ENCODE measurements at places on chromosomes 11 and 22.

GRCh38 chr22:47000888-47001287 lies 238.4 kb downstream of the TBC1D22A start:
- DNase-seq = peak; percentile 64

- no peak for DNase-seq
These were observed 628.5 kb upstream of the FAT3 start for GRCh38 chr11:91596111-91596510.

DNA sequence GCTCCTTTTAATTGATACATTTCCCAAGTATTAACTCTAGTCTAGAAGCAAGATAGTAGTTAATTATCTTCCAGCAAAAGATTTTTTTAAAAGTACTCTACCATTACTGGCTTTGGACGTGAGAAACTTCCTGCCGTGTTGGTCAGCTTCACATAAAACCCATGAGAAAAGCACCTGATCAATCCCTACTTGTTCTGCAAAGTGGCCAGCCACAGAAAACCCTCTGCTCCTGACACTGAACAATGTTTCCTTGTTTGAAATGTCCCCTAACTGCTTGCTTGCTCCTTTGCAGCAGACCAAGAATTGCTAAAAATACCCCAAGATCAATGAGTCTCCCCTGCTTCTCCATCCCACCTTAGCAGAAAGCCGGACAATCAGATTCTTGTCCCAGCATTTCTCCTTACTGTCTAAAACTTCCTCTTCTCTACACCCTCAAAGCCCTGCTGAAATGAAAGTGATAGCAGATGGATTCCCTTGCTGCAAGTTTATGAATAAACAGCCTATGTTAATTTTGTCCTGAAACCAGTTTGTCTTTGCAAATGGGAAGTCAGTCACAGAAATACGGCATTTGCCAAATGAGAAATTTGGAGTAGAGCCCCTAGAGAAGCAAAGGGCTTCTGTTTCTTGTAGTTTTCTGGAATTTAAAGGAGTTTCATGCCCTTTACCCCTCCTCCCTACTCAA lies 207.1 kb upstream of the ARHGAP20 start:
- no peak for DNase-seq

- DNase-seq = no peak
These were observed 71.8 kb upstream of the PAX6 start for GRCh38 chr11:31882951-31883392.

- DNase-seq = no peak
These were observed 24.1 kb downstream of the USP35 start for GRCh38 chr11:78212586-78213371.

DNA sequence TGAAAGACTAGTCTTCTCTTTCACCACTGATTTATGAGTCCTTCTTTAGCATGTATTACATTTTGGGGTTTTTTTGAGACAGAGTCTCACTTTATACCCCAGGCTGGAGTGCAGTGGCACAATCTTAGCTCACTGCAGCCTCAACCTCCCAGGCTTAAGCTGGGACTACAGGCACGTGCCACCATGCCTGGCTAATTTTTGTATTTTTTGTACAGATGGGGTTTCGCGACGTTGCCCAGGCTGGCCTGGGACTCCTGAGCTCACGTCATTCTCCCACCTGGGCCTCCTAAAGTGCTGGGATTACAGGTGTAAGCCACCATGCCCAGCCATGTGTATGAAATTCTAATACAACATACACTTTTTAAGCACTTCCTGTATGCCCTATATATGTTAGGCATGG lies 26.3 kb upstream of the CXCR5 start:
- no peak for DNase-seq

GRCh38 chr11:126166413-126166812 lies 45.0 kb downstream of the RPUSD4 start:
- no peak for DNase-seq

GRCh38 chr11:107740271-107740670 lies 28.4 kb upstream of the SLN start:
- no peak for DNase-seq

GRCh38 chr22:25853078-25853477 lies 111.1 kb downstream of the MYO18B start:
- no peak for DNase-seq

DNA sequence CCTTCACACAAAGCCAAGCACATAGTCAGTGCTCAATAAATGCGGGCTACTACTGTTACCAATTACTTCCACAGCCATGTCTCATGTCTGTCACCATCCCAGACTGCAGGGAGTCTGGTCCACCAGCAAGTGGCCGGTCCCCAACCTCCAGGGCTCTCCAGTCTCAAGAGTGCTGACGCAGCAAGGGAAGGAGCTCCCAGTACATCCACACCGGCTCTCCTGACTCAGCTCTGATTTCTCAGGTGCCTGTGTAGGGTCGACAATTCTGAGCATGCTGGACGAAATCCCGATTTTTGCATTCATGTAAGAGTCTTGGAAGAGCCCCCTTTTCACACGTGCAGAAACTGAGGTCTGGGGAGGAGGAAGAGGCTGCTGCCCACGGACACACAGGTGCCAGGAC lies 10.3 kb upstream of the NEFH start:
- DNase-seq = no peak

GRCh38 chr11:20363500-20364340 lies at the start of gene HTATIP2:
TSS of gene HTATIP2 (plus strand) at chr11:20363714. CDS start at chr11:20364238, 524 bp downstream.
- DNase-seq = peak; percentile 86

GRCh38 chr22:49814856-49815255 lies 12.8 kb downstream of the BRD1 start:
- DNase-seq = no peak

GRCh38 chr11:113908098-113908497 lies 3.5 kb downstream of the HTR3B start:
- no peak for DNase-seq

GRCh38 chr22:45296628-45297297 lies 12.0 kb downstream of the UPK3A start:
- DNase-seq = no peak

DNA sequence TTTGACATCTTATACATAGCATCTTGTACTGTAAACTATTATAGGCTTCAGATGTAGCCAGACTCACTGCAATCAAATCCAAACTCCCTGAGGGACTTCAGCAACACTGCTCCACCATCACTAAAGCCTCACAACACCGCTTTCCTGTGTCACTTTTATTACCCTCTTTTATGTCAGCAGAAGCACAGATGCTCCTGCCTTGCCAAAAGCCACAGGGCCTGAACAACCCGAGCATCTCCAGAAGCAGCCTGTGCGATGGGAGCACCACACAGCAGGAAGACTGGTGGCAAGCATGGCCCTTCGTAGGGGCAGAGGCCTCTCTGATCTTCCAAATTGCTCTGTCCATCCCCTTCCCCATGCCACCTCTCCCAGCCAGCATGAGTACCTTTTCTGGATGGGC lies 22.9 kb downstream of the TMEM123 start:
- DNase-seq = no peak

DNA sequence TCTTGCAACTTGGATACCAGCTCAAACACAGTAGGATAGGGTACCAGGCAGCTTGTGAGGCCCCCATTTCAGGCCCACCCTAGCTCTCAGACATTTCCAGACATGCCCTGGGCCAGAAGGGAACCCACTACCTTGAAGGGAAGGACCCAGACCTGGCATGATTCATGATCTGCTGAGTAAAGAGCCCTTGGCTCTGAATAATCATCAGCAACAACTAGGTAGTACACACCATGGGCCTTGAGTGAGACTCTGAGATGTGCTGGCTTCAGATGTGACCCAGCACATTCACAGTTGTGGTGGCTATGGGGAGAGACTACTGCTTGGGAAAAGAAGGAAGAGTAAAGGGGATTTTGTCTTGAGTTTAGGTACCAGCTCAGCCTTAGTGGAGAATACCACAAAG lies 23.6 kb downstream of the JRKL start:
- DNase-seq = no peak

DNA sequence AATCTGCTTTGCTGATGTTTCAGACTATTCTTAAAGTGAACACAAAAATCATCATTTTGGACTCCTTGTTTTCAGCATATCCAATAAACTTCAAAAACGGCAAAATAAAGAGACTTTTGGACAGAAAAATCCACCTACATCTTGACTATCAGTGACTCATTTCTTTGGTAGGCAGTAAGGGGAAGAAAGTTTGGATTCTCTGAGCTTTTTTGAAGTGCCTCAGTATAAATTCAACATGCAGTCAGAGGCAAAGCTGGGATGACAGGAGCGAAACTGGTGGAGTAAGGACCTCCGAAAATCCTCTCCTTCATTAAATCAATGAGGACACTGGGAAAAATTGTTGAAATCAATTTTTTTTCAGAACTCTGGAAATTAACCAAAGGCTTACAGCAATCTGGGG lies 29.7 kb downstream of the EFCAB6 start:
- no peak for DNase-seq

DNA sequence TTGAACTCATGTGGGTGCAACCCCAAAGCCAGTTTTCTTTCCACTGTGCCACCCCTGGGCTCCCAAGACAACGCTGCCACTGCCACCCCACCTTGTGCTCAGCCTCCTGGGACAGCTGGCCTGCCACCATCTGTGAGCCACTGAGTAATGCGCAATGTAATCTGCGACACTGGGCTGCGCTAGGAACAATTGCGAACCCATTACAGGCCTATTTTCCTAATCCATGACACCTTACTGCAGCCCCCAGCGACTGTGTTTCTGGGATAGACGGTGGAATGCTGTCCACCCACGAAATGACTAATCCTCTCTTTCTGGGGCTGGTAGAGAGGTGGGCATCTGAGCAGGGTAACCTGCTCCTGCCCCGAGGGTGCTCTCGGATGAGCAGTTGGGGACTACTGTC lies 22.2 kb downstream of the FLRT1 start:
- DNase-seq = no peak

GRCh38 chr11:4677948-4678347 lies 19.7 kb downstream of the OR51E2 start:
- DNase-seq = no peak

- no peak for DNase-seq
These were observed 364.0 kb downstream of the CASP12 start for GRCh38 chr11:104534278-104534677.

DNA sequence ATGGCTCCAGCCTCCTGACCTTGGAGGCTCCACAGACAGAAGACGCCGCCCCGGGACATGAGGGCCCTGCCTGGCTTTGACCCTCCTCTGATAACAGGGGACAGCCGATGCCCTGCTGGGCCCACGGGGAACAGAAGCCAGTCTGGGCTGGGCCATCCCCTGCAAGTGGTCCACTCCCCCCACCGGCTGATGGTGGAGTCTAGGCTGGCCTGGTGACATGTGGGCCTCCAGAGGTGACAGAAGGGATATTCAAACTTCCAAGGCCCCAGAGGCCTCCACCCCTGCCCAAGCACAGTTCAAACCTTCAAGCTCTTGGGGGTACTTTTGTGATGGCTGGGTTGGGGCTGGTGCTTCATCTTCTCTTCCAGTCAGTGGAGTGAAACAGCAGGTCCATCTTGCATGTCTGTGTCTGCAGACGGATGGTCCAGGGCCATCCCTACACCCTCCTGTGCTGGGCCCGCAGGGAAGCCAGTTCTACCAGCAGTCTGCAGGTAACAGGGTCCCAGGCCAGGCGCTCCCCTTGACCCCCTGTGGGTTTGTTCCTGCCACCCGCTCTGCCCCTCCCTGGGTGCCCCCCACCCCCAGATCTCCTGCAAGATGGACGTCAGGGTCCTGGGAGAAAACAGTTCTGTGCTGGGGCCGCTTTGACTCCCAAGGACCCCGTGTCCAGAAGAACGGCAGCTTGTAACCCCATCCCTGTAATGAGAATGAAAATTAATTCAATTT lies 929.9 kb downstream of the BRD1 start:
- DNase-seq = peak; percentile 11

DNA sequence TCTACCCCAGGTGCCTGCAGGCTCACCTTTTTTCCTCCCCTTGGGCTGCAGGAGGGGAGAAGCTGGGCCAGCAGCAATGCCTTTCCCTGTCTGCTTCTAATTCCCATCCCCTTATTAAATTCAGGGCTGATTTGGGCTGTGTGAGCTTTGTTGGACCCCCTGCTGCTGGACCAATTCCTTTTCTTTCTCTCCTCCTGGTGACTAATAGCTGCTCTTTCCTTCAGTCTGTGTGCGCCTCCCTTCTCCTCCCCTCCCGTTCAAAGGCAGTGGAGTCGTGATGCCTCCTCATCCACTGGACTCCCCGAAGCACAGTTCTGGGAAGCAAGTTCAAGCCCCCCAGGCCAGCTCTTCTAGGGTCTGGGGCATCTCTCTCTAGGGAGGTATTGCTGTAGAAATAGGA lies 567.9 kb upstream of the CADM1 start:
- no peak for DNase-seq

DNA sequence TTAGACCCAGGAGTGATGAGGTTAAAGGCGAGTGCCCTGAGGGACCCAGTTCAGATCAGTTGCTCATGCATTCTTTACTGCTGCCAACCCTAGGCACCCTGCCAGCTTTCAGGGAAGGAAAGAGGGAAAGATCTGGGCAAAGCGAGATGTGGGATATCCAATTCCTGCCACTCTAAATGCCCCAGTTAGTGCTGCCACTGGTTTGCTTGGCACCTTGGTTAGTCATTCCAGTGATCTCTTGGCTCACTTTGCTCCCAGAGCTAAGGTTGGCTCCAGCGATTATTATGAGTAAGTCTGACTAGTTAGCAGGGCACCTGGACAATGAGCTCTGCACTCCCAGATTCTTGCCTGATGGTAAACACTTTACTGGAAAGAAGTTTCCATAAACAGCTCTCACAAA lies 85.0 kb downstream of the INSC start:
- no peak for DNase-seq

DNA sequence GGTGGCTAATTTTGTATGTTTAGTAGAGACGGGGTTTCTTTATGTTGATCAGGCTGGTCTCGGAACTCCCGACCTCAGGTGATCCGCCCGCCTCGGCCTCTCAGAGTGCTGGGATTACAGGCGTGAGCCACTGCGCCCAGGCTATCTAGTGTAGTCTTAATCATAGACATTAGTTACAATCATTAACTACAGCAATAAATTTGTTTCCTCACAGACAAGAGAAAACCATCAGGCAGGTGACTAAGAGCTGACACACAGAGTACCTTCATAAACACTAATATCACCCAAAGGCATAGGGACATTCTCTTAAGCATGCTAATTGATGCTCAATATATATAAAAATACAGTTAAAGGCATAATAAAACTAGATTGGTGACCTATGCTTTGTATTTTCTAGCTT lies 19.4 kb downstream of the SDHD start:
- no peak for DNase-seq

DNA sequence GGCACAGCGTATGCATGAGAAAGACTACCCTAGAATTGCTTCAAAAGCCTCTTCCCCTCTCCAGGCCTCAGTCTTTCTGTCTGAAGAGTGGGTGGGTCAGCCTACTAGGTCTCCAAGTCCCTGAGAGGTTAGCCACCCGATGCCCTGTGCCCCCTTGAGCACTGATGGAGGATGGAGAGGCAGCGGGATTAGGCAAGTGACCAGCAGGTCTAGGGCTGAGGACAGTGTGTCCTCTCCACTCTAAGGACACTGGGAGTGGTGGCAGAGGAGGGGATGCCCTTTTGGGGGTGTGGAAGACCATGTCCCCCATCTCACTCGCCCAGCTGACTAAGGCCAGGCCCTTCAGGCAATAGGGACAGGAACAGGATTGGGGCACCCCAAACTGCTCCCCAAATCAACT lies 72.2 kb upstream of the WNT11 start:
- no peak for DNase-seq

DNA sequence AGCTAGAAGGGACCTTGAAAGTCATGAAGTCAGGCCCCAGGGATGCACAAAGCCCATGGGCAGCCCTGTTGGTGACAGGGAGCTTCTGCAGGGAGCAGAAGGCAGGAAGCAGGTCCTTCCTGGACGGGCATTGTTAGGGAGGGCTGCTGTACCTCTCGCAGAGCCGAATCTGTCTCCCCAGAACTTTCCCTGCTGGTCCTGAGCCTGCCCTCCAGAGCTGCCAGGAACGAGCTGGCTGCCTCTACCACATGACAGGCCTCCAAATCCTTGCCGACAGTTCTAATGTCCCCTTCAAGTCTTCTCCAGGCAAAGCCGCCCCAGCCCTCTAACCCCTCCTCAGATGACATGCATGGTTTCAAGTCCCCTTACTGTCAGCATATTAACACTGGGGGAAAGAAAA lies 20.1 kb downstream of the SYT7 start:
- no peak for DNase-seq

All from GM13976 (cell line).